ENCODE measurements at places on chromosomes 12 and 14.
A peak's percentile ranks its signal among the peaks of the same experiment; 100 is the strongest.

DNA sequence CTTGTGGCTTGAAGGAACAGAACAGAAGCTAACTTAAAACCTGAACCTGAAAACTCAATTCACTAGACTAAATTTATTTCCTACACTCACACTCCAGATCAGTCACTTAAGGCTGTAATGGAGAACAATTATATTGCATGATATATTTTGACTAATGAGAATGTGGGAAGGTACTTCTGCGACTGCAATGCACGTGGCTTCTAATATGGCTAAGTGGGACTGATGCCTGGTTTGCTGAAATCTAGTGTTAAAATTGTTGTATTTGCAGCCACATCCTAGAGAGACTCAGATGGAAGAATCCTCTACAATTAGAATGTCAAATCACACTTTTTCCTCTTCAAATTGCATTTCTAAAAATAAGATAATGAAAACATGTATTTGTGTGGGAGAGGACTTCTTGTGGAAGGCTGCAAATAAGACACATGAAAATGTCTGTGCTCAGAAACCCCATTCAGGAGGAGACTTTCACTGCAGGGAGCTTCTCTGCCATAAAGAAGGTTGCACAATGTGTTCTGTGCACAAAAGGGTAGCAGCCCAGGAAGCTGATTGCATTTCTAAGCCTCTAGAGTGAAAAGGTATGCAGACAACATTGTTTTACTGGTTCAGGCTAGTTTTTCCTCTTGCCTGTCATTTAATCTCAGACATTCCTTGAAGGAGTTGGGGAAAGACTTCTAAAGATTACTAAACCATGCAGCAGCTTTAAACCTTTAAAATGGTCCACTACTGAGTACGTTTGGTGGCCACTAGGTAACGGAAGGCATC lies 224.3 kb downstream of the NEDD1 start:
- DNase-seq = no peak

GRCh38 chr14:51419685-51420084 lies 179.6 kb downstream of the TMX1 start:
- DNase-seq = no peak

DNA sequence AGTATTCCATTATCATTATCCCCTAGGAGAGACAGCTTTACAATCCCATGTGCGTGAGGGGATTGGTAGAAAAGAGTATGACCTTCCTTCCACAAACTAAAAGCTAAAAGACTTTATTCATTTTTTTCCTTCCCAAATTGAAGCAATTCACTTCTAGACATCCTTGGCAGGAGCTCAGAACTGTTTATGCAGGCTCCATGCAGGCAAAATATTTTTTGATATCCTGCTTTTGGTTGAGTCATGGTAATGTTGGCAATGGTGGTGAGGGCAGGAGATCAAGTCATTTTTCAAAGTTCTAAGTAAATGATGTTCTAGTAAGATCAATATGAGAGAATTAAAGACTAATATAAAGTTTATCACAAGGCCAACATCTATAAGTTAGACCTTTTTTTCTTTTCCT lies 1.3 kb upstream of the PLEKHG7 start:
- DNase-seq = no peak

DNA sequence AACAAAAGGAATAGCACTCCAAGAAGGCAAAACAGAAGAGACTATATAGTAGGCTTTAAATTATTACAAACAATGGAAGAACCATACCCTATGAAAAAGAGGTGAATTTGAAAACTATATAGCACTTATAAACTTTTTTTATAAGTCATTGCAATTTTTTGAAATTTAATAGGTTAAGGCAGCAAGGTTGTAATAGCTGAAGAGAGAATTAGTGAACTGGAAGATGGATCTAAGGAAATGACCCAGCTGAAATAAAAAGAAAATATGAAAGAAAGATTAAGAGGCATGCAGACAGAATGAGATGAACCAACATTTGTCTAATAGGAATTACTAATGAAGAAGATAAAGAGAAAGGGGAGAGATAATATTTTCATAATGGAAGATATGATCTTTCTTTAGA lies 9.8 kb downstream of the TESC start:
- DNase-seq = no peak

- DNase-seq = no peak
These were observed 104.8 kb downstream of the DPF3 start for GRCh38 chr14:72788972-72789728.

DNA sequence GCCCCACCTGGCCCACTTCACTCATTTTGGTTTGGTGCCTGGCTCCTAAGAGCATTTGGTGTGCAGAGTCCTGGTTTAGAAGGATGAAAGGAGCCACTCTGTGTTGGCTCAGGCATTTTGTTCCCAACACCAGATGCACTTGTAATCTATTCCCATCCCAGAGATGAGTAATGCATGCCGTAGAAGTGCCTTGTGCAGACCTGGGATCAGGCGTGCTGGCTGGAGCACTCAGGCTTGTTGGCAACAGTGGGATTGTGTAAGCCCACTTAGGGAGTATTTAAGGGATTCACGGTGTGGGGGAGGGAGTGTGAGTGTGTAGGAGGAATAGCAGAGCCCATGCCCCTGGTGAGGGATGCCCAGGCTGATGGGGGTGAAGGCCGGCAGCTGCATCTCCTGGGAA lies 501.5 kb upstream of the TBX3 start:
- no peak for DNase-seq

GRCh38 chr12:48005001-48005749 lies 899 bp upstream of the COL2A1 start:
- DNase-seq = no peak

DNA sequence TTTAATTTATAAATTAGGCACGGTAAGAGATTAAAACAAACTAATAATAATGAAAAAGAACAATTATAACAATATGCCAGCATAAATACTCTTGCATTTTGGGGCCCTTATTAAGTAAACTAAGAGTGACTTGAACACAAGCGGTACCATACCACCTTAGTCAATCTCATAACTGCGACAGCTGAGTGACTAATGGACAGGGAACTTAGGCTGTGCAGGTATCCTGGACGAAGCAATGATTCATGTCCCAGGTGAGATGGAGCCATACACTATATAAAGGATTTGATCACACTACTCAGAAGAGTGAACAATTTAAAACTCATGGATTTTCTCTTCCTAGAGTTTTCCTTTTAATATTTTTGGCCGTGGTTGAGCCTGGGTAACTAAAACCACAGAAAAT lies 4.3 kb downstream of the KLRC4 start:
- no peak for DNase-seq

- DNase-seq = no peak
These were observed 2.2 kb downstream of the VAMP1 start for GRCh38 chr12:6468283-6468575.

DNA sequence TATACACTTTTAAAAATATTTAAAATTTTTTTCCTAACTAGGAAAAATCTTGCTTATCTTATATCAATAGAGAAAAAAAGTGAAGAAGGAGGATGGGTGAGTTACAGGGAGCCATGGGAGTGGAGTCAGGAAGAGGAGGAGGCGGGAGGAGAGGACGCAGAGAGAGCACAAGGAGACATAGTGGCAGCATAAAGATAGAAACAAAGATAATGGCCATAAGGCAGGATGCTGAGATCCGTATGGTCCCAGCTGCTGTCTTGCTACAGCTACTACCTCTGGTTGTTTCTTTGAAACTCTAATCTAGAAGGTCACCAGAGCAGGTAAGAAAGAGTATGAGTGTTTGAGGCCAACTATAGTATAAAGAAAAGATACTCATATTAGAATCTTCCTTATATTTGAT lies 2.6 kb upstream of the SOX5 start:
- DNase-seq = no peak

DNA sequence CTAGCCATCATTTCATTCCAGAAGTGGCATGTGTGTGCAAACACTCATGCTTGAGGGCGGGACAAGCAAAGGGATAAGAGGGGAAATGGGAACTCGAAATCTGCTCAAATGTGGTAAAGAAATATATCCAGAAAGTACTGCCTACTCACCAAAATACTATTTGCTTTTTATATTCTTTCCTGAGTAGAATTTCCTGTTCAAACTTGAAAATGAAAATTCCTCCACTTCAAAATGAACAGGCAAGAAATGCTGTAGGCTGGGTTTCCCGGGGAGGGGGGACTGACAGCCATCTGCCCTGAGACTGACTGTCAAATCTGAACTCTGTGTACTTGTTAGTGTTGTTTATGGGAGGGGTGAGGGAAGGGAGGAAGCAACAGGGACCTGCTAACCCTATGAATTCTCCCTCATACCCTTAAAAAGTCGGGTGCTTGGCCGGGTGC lies 34.6 kb downstream of the NTF3 start:
- no peak for DNase-seq

- no peak for DNase-seq
These were observed 11.6 kb upstream of the UNC119B start for GRCh38 chr12:120698665-120699064.

GRCh38 chr14:103206836-103207387 lies 83.7 kb downstream of the TNFAIP2 start:
- peak; percentile 69 for DNase-seq

GRCh38 chr14:102200690-102201352 lies 61.1 kb downstream of the WDR20 start:
- DNase-seq = no peak

DNA sequence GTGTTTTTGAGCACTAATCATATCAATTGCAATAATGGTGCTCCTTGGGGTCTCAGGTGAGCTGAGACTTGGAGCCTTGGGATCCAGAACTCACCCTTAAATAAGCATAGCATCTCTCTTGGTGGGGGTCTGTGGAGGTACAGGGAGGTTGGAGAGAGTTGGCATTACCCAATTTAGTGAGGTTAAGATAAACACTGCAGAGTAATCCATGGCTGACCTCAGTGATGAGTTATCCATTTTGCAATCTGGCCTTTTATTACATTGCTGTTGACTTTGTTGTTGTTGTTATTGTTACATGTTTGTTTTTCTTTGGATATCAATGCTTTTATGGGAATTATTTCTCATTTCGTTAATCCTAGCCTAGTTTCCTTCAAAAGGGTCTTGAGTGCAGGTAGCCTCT lies 373.3 kb downstream of the NRXN3 start:
- no peak for DNase-seq

DNA sequence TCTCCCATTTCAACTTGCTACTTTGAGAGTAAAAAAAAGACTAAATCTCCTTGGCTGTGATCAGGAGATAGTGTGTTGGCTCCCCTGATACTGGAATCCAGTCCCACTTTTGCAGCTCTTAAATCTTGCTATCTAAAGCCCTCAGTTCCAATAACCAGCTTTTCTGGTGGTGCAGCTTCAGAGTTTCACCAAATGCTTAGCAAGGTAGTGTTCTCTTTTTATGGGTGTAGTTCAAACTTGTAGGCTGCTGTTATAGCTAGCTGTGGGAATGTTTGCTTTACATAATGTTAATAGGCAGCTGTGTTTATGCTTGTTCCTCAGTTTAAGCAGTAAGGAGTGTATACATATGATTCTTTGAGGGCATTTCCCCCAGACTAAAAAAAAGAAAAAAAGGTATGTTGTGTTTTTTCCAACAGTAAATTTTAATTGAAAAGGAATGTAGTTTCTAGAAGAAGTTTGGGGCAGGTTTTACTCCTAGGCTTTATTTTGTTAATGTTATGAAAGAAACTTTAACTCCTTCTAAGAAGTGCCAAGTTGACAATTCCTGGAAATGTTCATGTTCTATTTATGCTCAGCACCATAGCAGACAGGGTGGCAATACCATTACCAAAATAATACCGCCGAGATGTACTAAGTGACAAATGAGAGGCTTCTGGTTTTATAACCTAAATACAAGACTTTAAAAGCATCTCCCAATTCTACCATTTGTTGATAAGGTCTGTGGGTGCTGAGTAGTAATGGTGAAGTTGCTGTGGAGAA lies 12.1 kb downstream of the CRADD start:
- DNase-seq = no peak

- no peak for DNase-seq
These were observed 19.9 kb downstream of the TTC7B start for GRCh38 chr14:90796329-90796728.

GRCh38 chr12:99133401-99133800 lies 488.3 kb downstream of the APAF1 start:
- DNase-seq = no peak

DNA sequence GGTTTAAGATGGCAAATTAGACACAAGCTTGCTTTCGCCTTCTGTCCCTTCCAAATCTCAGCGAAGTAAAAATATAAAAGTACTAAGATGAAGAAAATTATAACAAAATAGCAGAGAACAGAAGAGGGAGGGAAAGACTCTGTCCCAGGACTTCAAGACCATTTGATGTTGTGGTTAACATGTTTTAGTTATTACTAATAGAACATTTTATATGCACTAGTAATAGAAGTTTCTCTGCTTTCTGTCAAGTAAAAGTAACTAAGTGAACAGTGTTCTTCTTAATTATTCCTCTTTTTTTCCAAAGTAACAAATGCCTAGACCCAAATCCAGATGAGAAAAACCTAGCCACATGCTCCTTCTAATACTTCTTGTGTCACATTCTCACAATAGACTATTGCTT lies 85.1 kb upstream of the DAAM1 start:
- DNase-seq = no peak

DNA sequence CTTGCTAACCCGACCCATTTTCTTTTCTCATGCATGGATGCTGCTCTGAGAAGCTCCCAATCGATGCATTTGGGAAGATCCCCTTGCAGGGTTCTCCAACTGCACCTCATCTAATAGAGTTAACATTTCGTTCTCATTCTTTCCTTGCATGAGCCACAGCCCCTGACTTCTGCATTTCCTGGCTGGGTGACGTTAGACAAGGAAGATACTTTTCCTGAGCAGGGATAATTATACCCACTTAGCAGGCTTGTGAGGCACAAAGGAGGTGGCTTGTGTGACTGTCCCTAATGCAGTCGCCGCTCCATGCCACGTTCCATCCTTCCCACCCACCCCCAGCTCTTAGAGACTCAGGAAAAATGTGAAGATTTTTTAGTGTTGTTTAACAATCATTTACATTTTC lies 195.1 kb downstream of the CHST11 start:
- DNase-seq = no peak

- peak; percentile 21 for DNase-seq
These were observed 35.3 kb downstream of the GAS2L3 start for GRCh38 chr12:100608776-100609175.

DNA sequence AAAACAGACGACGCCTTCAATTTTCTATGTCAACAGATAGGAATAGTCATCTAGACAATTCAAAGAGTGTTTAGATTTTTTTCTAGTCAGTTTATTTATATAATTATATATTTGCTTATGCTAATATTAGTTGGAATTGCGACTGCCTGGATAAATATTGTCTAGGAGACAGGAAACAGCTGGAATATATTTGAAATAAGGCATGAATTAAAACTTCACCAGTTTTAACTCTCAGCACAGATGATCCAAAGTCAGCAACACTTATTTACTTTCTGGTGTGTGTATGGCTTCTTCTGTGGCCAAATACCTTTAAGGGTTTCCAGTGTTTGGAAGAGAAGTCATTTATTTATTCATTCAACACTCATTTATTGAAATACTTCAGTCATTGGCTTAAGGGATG lies 1215.4 kb upstream of the USP15 start:
- no peak for DNase-seq

- DNase-seq = peak; percentile 89
These were observed 52.5 kb downstream of the BEGAIN start for GRCh38 chr14:100534528-100535286.
